ENCODE measurements at places on chromosomes 11 and 22.

- DNase-seq: no peak
These were observed 50.1 kb downstream of the RELT start for GRCh38 chr11:73426219-73426850.

- DNase-seq: no peak
These were observed 1457.7 kb downstream of the BRD1 start for GRCh38 chr22:48369789-48370507.

DNA sequence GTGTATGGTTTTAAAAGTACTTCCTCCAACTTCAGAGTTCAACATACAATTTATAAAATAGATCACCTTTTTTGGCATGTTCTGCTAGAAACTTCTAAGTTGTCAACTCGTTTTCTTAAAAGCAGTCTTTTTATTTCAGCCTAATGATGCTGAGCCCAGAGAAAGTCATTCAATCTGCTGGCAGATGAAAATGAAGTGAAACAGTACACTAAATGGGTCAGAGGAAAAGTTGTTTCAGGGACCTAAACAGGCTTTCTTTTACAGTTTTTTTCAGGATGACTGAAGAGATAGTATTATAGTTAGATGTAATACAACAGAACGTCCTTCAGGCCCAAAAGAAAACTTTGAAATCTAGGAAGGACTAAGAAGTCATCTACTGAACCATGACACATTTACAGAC is 842.7 kb upstream of the CCDC90B start:
- DNase-seq: no peak

- peak; percentile 34 for DNase-seq
These were observed 25.7 kb downstream of the ELFN2 start for GRCh38 chr22:37401401-37402183.

DNA sequence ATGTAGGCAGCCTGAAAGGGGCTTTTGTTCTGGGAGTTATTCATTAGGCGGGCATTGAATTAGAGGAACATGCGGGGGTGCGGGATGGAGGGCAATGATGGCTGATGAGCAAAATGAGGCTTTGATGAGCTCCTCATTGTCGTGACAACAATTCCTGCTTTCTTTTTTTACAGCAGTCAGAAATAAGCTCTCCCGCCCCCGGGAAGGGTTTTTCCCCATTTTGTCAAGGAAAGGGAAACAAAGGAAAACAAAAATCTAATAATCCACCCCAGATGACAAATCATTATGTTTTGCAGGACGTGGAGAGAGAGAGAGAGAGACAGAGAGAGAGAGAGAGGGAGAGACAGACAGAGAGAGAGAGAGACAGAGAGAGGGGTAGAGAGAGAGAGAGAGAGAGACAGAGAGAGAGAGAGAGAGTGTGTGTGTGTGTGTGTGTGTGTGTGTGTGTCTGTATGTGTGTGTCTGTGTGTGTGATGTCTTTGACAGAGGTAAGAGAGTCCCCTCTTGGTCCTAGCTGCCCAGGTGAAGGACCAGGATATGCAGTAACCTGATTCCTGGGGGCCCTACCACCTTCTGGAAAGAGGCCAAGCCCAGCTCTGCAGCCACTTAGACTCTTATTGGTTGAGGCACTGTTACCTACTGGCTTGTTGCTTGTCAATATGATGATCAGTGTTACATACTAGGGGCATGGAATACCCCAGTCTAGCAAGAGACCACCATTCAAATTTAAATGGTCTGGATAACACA is 46.7 kb upstream of the PARVA start:
- DNase-seq: no peak

- DNase-seq: no peak
These were observed 3.2 kb downstream of the EHF start for GRCh38 chr11:34624069-34624468.

- DNase-seq: peak; percentile 52
These were observed 4.5 kb downstream of the LMNTD2 start for GRCh38 chr11:555780-556661.

DNA sequence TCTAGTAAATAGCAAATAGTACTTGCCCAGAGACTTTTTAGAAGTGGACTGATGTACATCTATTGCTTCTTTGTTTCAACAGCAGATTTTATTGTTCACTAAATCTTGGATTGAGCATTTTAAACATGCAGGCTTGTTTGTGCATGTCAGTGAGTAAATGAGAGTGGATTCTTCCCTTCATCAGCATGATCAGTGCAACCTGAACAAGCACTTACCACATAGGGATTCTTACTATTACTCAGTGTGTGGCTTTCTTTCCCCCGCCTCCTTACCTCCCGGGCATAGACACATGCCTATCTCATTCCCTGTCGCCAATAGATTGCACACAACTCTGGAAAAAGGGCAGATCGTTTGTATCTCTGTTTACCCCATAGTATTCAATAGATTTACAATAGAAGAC is 197.5 kb downstream of the C11orf87 start:
- no peak for DNase-seq

DNA sequence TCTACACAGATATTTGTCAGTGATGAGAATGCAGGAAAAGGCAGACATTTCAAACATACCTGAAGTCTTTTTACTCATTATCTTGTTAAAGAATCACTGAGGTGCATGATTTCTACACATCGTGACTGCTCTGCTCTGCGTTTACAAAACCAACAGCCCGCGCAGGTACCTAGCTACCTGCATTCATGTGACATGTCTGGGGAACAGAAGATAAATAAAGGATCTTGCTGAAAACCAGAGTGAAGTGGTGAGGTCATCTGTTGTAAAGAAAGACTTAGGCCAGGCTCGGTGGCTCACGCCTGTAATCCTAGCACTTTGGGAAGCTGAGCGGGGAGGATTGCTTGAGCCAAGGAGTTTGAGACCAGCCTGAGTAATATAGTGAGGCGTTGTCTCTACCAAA is 15.7 kb downstream of the ASPHD2 start:
- DNase-seq: no peak

DNA sequence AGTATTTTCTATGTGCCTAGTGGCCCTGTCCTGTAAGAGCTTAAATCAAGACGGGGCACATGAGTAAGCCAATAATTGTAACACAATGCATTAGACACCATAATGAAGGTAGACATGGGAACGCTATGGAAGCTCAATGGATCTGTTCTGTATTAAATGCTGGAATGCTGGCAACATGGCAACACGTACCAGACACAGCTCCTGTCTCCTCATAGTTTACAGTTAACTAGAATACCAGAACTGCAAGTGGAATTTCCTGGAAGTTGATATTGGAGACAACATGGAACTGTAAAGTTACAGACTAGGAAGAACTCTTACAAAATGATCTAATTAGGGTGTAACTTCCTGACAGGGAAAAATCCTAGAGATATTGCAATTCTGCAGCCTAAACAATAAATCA is 12.4 kb downstream of the P4HA3 start:
- no peak for DNase-seq

GRCh38 chr11:46327829-46328228 is 19.4 kb upstream of the DGKZ start:
- DNase-seq: no peak

DNA sequence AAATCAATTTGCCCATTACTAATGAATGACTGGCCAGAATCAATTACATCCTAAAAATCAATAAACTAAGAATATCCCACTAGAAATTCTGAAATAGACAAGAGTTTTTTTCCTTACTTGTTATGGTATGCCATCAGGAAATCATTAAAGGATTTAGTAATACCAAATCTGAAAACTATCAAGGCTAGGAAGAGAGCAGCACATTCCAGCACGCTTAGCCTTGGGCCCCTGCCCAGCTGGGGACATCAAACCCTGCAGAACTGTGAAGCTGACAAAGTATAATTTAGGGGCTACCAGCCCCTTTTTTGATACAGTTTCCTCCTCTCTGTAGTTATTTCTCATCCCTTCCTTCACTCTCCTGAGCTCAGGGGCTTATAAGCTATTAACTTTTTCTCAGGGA is 247.8 kb upstream of the ZC3H12C start:
- DNase-seq: no peak

DNA sequence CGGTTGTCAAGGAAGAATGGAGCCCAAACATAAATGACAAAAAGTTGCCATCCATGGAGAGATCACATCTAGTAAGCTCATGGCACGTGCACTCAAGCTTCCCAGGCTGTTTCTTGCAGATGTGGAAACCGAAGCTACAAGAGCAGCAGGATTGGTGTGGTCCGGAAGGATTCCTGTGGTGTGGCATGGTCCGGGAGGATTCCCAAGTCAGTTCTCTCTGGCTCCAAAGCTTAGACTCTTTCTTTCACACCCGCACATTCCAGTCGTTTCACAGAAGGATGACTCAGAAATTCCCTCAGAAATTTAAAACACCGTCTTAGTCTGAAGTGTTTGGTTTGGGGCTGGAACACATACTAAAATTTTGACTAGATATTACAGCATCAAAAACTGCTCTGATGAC is 78.0 kb upstream of the DRD2 start:
- DNase-seq: no peak

DNA sequence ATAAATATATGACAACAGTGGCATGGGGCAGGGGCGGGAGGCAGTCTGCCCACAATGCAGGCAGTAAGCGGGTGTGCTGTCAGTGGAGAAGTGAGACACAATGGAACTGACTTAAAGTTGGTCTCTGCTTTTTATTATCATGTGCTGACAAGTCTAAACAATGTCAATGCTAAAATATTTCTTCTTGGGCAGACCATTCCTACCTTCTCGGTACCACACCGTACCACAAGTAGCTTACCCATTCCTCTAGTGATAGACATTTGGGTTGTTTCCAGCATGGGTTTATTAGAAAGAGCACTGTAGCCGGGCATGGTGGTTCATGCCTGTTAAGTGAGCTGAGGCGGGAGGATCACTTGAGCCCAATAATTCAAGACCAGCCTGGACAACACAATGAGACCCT is 2.6 kb upstream of the CHADL start:
- no peak for DNase-seq

GRCh38 chr11:133896642-133897330 is 51.5 kb upstream of the SPATA19 start:
- no peak for DNase-seq

DNA sequence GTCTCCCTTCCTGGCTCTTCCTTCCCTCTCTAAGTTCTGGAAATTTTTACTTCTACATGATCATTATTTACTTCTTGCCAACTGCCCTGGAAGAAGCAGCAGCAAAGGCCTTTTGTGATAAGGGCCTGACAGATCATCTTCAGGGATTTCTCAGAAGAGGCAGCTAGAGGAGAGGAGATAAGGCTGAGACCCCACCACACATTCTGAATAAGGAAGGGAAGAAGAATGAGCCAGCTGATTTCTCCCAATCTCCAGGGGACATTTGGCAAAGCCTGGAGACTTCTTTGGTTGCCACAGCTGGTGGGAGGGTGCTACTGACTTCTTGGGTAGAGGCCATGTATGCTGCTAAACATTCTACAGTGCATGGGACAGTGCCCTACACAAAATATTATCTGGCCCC is 122.4 kb upstream of the OR9Q1 start:
- no peak for DNase-seq

DNA sequence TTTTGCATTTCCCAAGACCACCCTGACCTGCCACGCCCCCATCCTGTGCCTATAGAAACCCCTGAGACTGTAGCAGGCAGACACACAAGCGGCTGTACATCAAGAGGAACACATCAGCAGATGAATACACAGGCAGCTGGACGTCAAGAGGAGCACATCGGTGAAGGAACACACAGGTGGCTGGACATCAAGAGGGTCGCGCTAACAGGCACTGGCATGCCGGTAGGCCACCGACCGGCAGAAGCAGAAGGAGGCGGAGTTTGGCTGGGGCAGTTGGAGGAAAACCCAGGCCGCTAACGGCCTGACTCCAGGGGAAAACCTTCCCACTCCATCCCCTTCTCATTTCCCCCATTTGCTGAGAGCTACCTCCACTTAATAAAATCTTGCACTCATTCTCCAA is 5.4 kb upstream of the IPO7 start:
- no peak for DNase-seq

DNA sequence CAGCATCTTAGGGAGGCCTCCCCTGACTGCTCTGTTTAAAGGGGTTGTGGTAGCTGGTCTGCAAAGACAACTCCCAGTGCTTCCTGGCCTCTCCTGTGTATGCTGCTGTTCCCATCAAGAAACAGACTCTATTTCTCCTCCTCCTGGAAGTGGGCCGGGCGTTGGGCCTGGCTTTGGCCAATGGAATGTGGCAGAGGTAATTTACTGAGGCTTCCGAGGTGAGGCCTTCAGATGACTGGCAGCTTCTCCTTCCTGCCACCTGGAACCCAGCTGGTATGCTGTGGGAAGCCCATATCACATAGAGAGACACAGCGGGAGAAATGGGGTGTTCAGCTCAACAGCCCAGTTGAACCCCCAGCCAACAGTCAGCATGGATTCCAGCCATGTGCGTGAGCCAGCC is 25.1 kb upstream of the EIF3D start:
- no peak for DNase-seq

GRCh38 chr11:41245704-41246398 is 213.6 kb downstream of the LRRC4C start:
- peak; percentile 11 for DNase-seq

DNA sequence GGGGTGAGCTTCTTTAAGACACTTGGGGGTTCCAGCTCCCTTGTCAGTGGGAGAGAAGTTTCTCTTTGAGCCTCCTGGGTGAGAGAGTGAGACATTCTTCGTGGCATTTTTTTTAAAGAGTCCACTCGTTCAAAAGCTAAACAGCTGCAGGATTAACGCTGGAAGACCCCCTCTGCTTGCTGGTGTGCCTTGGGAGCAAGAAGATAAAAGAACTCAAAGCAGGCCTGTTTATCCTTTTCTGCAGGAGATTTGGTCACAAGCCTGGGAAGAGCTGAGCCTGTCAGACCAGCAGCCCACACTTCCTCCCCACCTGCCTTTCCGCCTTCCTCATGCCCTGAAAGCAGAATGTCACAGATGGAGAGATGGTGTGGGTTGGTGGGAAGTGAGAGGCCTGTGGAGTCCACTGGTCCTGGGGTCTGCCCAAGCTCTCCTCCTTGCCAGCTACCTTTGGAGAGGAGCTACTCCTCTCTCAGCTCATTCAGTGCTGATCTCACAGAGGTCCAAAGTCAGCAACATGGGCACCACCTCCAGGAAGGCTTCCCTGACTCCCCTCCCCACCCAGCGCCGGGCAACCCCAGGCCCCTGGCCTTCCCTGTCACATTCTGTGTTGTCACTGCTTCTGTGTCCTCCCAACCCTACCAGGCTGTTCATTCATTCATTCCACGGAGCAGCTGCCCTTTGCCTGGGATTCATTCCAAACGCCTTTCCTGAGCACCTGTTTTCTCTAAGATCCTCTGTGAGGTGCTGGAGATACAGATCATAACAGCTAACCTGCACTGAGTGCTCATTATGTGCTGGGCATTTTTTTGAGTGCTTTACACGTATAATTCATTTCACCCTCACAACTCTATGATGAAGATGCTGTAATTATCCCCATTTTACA is 6.7 kb downstream of the GDPD5 start:
- no peak for DNase-seq

- no peak for DNase-seq
These were observed 536.5 kb downstream of the TMEM135 start for GRCh38 chr11:87574193-87574592.

- DNase-seq: no peak
These were observed 861.3 kb downstream of the TBC1D22A start for GRCh38 chr22:47623763-47624148.

GRCh38 chr11:95364324-95365295 is 133.6 kb upstream of the SESN3 start:
- DNase-seq: no peak

DNA sequence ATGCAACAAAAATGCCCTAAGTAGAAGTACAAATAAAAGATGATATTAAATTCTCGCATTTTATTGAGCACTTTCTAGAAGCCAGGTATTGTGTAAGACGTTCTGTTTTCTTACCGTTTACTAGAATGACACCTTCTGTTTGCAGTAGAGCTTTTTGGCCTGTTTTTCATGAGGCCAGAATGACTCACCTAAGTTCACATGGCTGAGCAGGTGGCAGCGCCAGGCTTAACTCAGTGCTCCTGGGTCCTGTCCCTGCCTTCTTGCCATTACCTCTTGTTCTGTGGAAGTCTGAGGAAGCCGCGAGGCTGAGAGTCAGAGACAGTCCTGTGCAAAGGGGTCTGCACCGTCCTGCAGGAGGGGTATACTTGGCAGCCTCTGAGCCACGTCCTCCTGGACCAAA is 113.8 kb downstream of the ATXN10 start:
- DNase-seq: no peak
